Kasumi-1 (cell line): ENCODE measurements at places on chromosomes 16 and 17.
A peak's percentile ranks its signal among the peaks of the same experiment; 100 is the strongest.

DNA sequence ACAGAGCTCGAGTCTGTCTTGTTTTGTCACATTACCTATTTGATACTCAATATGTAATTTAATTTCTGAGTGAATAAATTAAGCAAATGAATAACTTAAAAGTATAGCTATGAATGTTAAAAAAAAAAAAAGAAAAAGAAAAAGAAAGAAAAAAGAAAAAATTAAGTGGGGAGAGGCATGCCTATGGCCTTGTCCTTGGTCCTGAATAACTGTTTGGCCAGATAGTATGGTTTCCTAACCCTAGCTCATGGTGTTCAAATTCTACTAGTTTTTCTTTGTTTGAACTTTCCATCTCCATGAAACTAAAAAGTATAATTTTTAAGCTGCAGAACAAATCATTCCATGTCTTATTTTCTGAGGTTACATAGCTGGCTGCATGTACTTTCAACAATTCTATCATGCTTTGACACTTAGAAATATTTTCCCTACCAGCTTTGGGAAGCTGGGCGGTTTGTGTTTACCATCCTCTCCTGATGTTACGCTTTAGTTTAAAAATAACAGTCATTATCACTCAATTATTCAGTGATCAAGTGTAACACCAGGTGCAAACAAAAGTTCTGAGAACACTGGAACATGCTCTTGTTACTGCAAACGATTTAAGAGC, 31.8 kb downstream of the TOX3 start:
- DNase-seq, result no peak

- peak; percentile 17 for DNase-seq
Observed at GRCh38 chr16:78045865-78046581, 23.7 kb downstream of the CLEC3A start.

- no peak for DNase-seq
Observed at GRCh38 chr16:89570342-89570923, 5.1 kb upstream of the CPNE7 start.

- DNase-seq, result peak; percentile 86
Observed at GRCh38 chr17:51298508-51299371, 38.4 kb downstream of the UTP18 start.

GRCh38 chr17:57145347-57145746, 60.3 kb downstream of the AKAP1 start:
- no peak for DNase-seq

- no peak for DNase-seq
Observed at GRCh38 chr16:65377195-65377594, 255.3 kb upstream of the CDH11 start.

GRCh38 chr16:14070877-14071575, at the start of gene MRTFB:
Gene MRTFB, plus strand, starts transcription at chr16:14071319. Its CDS starts 69,288 bp downstream, at chr16:14140607.
- DNase-seq, result peak; percentile 26

- DNase-seq, result no peak
Observed at GRCh38 chr17:78637146-78637545, 60.0 kb upstream of the DNAH17 start.

GRCh38 chr16:86566966-86567700, 504 bp downstream of the FOXC2 start:
- no peak for DNase-seq

- DNase-seq, result no peak
Observed at GRCh38 chr17:80416940-80417293, 1.9 kb downstream of the ENDOV start.

DNA sequence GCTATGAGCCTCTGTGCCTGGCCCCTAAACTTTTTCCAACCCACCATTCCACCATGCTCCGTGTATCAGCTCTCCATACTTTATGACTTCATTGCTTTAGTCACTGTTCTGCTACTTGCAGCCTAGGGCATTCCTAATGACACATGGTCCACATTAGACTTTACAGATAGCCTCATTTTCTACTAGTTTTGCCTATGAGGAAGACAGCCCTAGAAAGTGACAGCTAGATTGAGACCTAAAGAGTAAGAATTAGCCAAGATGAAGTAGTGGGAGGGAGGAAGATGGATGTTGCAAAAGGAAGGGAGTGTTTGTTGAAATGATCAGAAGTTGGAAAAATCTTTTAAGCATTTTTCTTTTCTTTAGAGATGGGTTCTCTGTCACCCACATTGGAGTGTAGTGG, 11.0 kb downstream of the C16orf54 start:
- no peak for DNase-seq

GRCh38 chr16:51705142-51705541, 554.1 kb upstream of the SALL1 start:
- DNase-seq, result no peak

- DNase-seq, result peak; percentile 31
Observed at GRCh38 chr17:31550389-31551056, 159.0 kb downstream of the RAB11FIP4 start.

DNA sequence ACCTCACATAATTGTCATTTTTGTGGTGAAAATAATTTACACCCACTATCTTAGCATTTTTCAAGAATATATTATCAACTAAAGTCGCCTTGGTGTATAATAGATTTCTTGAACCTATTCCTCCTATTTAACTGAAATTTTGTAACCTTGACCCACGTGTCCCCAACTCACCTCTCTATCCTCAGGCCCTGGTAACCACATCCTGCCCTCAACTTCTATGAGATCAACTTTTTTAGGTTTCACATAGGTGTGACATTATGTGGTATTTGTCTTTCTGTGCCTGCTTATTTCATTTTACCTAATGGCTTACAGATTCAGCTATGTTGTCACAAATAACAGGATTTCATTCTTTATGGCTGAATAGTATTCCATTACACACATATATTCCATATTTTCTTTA, 73.0 kb upstream of the CNTNAP4 start:
- no peak for DNase-seq

DNA sequence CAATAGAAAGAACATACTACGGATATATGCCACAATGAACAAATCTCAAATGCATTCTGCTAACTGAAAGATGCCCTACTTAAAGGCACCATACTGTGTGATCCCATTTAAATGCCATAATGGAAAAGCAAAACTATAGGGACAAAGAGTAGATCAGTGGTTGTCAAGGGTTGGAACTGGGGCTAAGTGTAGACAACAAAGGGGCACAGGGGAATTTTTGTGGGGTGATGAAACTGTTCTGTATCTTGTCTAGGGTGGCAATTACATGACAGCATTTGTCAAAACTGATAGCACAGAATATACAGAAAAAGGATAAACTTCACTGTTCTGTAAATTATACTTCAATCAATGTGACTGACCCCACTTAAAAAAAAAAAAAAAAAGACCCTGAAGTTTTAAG, 17.7 kb downstream of the GFOD2 start:
- no peak for DNase-seq

GRCh38 chr17:43994272-43995149, 9.9 kb upstream of the NAGS start:
- DNase-seq, result peak; percentile 21

GRCh38 chr16:31076319-31076718, 2.1 kb downstream of the ZNF646 start:
- DNase-seq, result no peak

GRCh38 chr16:24118126-24118821, 137.9 kb upstream of the CACNG3 start:
- DNase-seq, result no peak

DNA sequence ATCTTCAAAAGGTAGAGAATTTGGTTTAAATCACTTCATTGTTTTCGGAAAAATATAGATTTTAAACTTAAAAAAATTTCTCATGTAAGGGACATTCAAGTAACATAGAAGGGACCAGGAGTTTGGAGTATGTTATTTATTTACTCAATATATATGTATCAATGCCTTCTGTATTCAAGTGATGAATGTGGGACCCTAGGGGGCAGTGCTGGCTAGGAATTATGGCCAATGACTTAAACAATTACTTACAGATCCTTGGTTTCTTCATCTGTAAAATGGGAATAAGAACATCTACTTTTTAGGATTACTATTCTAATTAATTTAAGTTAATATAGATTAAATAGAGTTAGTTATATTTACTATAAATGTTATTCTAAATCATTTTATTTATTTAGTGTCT, 886.3 kb upstream of the RBFOX1 start:
- no peak for DNase-seq

DNA sequence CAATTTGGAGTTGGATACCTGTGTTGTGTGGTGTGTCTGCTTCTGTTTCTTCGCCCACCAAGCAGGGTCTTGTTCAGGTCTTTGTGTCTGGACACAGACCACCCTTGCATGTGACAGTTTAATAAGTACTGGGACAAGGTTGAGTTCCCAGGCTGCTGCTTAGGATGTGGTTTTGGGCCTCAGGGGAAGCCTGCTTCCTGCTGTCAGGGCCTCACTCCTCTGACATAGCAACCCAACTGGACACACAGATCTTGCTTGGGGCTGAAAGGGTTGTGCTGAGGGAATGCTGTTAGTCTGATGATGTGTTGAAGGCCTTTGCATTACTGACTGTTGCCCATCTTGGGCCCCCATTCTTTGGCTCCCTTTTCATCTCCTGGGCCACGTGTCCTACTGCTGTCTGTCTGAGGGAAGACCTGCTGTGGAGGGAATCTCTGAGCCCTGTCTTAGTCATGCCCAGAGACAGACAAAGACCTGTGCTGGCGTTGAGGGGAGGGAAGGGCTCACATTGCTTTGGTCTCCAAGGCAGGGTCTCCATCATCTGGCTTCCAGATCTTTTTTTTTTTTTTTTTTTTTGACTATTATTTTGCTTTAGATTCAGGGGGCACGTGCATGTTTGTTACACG, 4.7 kb upstream of the TGFB1I1 start:
- peak; percentile 31 for DNase-seq

DNA sequence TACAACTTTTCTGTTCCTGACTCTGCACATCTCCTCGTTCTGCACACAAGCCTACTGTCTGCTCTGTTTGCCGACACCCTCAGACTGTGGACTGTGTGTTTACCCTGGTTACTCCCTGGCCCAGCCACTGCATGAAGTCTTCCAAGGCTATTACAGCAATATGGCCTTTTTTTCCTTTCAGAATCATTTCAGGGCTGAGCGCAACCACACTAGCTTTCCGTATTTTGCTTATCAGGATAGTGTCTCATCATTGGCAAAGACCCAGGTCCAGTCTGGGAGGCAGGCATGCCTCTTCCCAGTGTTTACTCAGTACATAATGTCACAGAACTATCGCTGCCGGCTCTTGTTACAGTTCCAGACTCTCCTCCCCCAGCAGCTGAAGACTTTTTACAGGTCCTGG, 10.1 kb downstream of the DNAH9 start:
- DNase-seq, result no peak

GRCh38 chr17:67518876-67519275, 141.8 kb downstream of the PITPNC1 start:
- DNase-seq, result no peak

DNA sequence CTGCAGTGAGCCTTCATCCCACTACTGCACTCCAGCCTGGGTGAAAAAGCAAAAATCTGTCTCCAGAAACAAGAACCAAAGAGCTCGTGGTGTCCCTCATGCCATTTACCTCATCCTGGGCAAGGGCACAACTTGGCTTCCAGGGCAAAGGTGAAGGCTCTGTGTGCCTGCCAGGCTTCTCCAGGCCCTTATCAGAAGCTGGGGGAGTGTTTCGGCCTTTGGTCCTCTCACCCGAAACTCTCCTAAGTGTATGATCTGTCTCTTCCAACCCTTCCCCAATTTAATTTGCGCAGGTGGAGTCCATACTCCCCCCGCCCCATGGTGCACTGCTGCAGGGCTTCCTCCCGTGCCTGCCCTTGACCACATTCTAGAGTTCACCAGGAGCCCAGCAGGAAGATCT, 1.1 kb downstream of the CES2 start:
- DNase-seq, result no peak

GRCh38 chr17:70074956-70075355, at the start of gene KCNJ16:
Gene KCNJ16, plus strand, starts transcription at chr17:70075225. Its CDS starts 56,863 bp downstream, at chr17:70132088.
- DNase-seq, result no peak

DNA sequence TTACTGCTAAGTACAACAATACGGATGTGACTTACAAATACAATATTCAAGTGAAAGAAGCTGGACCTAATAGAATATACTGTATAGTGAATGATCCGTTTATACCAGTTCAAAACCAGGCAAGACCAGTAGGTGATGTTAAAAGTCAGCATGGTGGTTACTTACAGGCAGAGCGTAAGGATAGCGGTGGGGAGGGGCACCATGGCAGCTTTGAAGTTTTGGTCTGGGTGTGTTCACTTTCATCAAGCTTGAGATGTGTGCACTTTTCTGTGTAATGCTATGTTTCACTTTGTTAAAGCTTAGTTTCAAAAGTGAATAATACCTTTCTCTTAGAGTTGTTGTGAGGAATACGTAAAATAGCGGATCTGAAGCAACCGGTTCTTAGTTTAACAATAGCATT, 16.5 kb upstream of the SLC35G3 start:
- no peak for DNase-seq

DNA sequence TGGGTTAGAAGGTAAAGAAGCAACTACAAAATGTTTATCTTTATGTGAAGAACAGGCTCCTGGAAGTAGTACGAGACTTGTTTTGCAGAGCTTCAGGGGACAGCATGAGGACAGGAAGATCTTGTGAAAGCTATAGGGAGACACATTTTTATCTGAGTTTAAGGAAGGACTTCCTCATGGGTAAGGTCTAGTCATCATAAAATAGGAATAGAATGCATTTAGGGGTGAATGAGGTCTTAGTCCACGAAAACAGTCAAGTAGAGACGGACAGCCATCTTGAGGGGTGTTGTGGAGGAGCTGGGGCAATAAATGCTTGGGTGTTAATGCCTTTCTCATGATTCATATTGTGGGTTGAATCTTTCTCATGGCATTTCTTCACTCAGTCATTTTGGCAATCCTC, 24.3 kb downstream of the KCNJ16 start:
- DNase-seq, result no peak

- DNase-seq, result no peak
Observed at GRCh38 chr17:69485901-69486643, 71.6 kb downstream of the MAP2K6 start.

DNA sequence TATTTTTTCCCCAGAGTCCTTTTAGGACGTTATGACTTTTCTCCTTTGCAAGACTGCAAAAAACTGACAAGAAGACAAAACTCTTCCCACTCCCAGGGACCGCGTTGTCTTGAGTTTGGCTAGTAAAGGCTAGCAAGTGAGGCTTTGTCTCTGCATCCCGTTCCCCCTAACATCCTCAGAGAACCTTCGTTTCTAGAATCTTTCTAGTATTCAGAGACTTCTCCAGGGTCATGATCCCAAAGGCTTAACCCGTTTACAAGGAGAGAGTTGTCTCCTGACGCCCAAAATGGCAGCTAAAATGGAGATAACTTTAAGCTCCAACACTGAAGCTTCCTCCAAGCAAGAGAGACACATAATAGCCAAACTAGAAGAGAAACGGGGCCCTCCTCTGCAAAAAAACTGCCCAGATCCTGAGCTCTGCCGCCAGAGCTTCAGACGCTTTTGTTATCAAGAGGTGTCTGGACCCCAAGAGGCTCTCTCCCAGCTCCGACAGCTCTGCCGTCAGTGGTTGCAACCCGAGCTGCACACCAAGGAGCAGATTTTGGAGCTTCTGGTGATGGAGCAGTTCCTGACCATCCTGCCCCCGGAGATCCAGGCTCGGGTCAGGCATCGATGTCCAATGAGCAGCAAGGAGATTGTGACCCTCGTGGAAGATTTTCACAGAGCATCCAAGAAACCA, 843 bp downstream of the ZNF174 start:
- DNase-seq, result peak; percentile 47
